Aorta (tissue), 5 donors: ENCODE measurements at places on chromosomes 4 and X. TPM values are rescaled to one million over a fixed set of nuclear protein-coding genes. Genes with fewer than 3 reads are reported as not detected.

DNA sequence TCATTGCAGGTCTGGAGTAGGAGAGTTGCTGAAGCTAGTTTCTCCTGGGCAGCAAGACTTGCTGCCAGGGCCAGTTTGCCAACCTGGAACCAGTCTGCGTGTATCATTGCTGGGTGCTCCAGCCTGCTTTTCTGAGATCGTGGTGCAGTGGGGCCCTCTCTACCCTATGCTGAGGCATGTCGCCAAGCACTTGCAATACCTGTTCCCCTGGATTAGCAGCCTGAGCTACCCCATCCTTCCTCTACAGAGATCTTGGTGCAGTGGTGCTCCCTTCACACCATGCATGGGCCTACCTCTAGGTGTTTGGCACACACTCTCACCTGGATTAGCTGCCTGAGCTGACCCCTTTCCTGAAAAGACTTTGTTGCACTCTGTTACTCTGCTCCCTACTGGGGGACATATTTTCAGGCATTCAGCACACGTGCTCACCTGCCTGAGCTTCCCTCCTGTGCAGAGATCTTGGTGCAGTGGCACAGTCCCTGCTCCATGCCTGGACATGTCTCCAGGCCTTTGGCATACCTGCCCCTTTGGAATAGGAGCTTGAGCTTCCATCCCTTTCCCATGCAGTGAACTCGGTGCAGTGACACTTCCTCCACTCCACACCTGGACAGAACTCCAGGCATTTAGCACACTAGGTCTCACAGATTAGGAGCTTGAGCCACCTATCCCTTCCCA, 133.7 kb upstream of the CXCL13 start:
- DNase-seq = no peak

- DNase-seq = no peak
Measured at GRCh38 chrX:21766101-21766500, 8.2 kb upstream of the SMPX start.

The TMPRSS11B gene
- total RNA-seq = not detected

The HAND2 gene
- total RNA-seq = 5.2 TPM

GRCh38 chrX:24396931-24397279, 36.5 kb downstream of the SUPT20HL1 start:
- DNase-seq = no peak

DNA sequence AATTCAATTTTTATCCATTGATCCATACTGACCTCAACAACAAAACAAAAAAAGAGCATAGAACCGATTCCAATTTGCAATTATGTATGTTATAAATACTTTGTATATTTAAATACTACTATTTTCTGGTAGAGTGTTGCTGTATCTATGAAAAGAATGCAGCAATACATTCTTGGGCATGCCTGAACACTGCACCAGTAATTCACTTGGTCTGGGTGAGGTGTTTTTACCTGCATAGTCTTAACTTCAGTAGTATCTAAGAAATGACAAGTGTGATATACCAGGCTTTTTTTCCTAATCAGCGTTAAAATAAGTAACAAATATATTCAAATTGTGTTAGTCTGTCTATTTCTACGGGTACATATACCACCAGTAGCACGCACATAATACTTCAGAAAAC, 120.2 kb downstream of the KLHL13 start:
- no peak for DNase-seq

The GPR50 gene
- not detected for total RNA-seq
